NCI-H524 (cell line): ENCODE measurements at places on chromosomes 1 and 21.
A peak's percentile ranks its signal among the peaks of the same experiment; 100 is the strongest.

GRCh38 chr1:147625362-147625995 is 44.8 kb downstream of the ACP6 start:
- DNase-seq, result no peak

- no peak for DNase-seq
Observed at GRCh38 chr1:58717979-58718378, 18.1 kb upstream of the MYSM1 start.

DNA sequence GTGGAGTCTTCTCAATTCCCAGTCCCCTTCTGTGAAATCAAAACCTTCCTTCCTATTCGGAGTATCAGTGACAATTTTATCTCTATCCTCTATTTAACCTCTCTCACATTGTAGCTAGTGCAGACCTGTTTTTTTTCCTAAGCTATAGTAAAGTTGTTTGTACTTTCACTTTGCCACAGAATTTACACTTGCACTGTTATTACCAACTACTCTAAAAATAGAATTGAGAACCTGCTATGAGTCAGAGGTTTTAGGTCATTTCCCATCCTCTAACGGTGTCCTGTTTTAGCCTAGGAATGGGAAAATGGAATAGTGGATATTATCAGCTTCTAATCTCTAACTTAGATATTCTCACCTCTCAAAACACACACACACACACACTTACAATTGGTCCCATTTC is 862.7 kb downstream of the NCAM2 start:
- no peak for DNase-seq

GRCh38 chr1:233945573-233945972 is 41.1 kb downstream of the SLC35F3 start:
- no peak for DNase-seq

GRCh38 chr1:207001492-207002245 is 30.9 kb downstream of the C1orf116 start:
- DNase-seq, result no peak

GRCh38 chr1:201591348-201591747 is 52.4 kb downstream of the NAV1 start:
- DNase-seq, result no peak

DNA sequence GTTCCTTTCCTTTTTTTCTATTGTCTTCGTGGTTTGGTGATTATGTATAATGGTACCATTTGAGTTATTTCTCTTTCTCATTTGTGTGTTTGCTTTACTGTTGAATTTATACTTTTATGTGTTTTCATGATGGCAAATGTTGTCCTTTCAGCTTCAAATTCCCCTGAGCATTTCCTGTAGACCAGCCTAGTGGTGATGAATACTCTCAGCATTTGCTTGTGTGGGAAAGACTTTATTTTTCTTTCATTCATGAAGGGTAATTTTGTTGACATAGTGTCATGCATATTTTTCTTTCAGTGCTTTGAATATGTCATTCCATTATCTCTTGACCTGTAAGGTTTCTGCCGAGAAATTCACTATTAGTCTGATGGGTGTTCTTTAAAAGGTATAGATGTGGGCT is 166.6 kb upstream of the GORAB start:
- DNase-seq, result no peak

DNA sequence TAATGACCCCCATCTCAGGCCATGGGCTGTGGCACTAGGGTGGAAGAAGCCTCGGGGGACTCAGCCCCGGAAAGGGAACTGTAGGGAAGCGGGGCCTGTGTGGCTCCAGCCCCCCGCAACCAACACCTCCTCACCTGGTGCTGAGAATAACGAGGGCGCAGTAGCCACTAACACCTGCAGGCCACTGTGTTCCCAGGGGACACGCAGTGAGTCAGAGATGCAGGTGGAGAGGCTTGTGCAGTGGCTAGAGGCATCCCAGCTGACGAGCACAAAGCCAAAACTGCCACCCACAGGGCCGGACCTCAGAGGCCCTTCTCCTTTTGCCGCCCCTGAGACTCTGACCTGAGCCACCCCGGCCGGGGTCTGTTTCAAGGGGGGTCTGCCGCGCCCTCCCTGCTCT is 33.5 kb upstream of the CCDC27 start:
- DNase-seq, result no peak

DNA sequence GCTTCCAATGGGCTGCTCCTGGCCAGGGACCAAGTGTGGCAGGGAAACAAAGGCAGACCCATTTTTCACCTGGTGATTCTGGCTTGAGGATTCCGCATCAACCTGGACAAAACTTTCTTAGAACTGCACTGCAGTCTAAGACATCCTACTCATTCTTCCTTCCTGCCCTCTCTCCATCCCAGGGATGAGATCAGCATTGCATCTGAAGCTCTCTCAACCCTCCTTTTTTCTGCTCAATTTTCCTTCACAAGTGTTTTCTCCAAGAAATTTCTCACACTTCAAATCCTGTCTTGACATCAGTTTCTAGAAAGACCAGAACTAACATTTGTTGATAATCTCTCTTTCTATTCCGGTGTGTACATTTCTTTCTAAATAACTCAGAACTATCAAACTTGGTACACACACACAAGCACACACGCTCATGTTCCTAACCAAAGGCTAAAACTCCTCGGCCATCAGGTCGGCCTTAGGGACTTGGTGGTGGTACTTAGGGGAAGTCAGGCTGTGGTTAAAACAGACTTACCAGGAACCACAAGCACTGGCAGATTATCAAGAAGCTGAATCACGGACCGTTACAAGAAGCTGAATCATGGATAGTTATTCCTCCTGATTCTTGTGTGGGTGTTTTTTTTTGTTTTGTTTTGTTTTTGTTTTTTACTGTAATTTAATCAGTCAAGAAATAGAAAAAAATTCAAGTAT is 21.0 kb upstream of the CXADR start:
- no peak for DNase-seq

DNA sequence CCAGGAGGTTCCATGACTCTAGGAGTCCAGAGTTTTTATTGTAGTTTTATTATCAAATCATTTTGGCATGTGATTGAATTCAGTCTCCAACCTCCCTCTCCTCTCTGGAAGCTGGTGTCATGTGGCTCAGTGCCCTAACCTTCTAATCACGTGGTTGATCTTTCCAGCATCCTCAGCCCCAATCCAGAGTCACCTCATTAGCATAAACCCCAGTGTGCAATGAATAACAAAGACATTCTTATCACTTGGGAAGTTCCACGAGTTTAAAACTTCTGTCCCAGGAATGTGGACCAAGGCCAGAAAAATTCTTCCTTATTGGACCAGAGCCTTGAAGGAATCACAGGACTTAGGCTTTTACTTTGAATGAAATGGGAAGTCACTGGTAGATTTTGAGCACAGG is 52.2 kb downstream of the KIRREL1 start:
- no peak for DNase-seq

- DNase-seq, result no peak
Observed at GRCh38 chr1:248886237-248886895, 19.7 kb upstream of the PGBD2 start.

DNA sequence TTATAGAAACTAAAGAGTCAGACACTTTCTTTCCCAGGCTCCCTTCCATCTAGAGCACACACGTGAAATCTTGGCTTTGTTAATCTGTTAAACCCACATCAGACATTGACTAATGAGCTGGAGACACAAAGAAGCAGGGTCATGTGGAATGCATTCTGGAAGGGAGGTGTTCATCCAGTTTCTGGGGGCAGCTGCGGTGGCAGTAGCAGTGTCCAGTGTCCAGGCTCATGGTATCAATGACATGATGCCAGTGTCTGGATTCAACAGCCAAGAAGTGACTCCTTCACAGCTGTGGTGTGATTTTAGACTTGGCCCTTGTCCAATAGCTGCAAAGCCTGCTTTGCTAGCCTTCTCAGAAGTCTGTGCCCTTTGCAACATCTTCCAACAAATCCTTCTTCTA is 95.2 kb downstream of the NTPCR start:
- no peak for DNase-seq

GRCh38 chr1:30615076-30615795 is 108.1 kb downstream of the MATN1 start:
- DNase-seq, result no peak

GRCh38 chr21:17542371-17543011 is 29.6 kb downstream of the CXADR start:
- peak; percentile 76 for DNase-seq

DNA sequence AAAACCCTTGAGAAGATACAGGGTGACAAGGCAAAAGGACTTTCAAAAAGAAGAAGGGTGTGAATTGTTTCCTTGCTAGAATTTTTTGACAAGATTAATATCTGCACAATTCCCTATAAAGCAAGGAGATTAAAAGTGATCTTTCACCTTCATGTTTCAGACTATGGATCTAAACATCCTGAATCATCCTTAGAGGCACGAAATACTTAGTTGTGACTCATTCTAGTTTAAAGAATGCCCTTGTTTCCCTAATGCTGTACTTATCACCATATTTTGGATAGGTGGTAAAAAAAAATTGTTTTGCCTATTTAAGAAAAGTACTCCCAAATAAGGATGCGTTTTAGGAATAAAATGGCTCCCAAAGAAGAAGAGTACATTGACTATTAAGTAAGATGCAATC is 415.1 kb downstream of the LRRIQ3 start:
- no peak for DNase-seq

- no peak for DNase-seq
Observed at GRCh38 chr1:151519667-151520066, 8.5 kb downstream of the CGN start.

GRCh38 chr1:239912471-239912870 is 179.2 kb upstream of the FMN2 start:
- no peak for DNase-seq

DNA sequence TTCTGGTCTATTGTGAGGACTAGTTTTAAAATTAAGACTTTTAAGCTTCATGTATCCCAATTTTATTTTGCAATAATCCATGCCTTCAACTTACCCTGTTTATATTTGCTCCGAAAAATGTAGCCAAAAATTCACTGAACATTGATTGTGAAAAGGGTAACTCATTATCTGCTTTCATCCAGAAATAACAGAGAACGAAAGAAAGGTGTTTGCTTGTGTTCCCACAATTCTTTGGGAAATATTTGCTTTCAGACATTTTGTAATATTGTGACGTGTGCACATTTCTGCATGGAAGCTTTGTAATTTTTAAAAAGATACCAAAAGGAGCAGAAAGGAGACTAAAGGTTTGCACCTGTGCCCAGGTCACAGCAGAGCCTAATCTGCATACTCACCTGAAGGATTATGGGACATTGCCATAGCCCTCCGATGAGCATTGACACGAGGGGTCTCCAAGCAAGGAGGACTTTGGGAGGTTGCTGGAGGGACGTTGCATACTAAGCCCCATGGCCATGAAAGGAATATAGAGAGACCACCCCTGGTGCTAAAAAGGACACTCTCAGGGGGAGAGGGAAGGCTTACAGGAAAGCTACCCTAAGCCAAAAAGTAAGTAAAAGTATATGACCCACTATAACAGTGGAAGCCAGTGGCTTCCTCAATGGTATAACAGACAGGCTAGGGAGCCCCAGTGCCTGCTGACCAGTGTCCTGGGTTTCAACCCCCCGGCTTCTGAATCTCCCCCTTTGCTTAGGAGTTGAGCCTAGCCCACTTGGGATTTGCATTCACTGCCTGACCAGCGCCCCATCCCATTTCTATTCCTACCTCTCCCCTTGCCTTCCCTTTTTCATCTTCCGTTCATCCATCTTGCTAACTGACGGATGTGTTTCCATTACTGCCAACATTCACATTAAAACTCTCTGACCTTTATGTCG is 148.6 kb upstream of the ZC3H12A start:
- DNase-seq, result no peak

DNA sequence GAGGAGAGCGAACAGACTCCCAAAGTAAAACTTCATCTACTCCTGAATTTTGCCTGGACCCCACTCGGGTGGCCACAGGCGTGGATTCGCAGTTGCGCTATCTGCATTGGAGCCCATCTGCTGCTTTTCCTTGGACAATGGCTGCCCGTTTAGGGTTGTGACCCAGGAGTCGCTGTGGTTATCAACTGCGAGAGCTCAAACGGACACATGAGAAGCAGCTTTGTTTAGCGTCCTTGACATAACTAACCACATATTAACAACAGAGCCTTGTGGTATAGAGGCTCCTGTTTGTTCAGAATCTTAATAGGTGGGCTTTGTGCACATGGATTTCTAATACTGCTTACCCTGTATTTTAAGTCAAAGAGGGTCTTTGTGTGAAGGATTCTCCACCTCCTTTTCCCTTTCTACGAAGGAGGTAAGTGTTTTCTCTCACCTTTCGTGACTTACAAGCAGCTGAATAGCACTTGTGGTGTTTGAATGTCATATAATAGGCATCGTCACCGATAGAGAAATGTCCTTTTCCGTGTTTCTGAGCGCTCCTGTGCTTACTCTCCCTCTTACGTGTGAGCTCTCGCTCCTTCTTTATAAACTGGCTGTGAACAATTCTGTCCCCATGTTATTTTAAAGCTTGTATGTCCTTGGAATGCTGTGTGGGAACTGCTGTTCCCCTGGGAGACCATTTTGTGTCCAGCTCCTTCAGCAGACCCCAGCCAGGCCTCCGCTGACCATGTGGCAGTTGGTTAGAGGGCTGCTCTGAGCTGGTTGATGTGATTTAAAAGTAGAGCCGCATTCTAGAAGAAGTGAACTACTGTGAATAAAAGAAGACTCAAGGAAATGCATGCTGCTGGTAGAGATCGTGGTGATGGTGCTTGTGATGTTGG is 441.4 kb downstream of the RPS6KC1 start:
- no peak for DNase-seq

DNA sequence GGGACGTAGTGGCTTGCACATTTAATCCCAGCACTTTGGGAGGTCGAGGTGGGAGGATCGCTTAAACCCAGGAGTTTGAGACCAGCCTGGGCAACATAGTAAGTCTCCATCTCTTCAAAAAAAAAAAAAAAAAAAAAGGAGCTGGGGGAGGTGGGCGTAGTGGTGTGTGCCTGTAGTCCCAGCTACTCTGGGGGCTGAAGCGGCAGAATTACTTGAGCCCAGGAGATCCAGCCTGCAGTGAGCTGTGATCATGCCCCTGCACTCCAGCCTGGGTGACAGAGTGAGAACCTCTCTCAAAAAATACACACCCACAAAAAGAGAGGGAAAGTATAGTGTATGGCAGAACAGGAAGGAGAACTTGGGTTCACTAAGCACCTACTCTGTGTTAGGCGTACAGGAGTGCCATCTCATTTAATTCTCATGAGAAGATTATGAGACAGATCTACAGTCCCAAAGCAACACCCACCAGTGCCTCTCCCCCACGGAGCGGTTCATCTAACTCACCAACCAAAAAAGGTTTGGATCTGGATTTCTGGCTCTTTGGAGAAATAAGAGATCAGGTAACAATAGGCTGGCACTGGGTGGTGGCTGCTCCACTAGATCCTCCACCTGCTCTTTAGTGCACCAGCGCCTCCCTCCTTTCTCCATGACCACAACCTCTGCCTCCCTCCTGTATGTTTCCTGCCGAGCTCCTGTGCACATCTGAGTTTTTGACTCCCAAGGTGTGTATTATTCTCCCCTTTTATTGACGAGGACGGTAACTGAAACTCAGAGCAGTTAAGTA is 1.4 kb upstream of the TRAF5 start:
- no peak for DNase-seq

DNA sequence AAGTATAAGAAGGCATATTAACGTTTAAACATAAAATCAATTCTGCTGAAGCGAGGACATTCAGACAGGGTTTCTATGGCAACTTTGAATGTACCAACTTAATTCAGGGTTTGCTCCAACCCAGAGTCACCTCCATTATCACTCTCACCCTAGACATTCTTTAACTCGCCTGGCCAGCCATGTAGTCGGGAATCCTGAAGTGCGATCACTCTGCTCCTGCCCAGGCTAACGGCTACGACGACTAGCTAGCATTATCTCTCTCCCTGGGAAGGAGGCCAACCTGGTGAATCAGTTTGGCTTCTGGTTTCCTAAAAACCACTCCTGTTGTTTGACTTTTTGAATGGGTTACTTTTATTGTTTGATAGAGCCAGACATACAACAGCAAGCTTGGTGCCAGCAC is 38.9 kb upstream of the ZBTB18 start:
- no peak for DNase-seq
